ENCODE measurements at places on chromosomes 7 and 10.

DNA sequence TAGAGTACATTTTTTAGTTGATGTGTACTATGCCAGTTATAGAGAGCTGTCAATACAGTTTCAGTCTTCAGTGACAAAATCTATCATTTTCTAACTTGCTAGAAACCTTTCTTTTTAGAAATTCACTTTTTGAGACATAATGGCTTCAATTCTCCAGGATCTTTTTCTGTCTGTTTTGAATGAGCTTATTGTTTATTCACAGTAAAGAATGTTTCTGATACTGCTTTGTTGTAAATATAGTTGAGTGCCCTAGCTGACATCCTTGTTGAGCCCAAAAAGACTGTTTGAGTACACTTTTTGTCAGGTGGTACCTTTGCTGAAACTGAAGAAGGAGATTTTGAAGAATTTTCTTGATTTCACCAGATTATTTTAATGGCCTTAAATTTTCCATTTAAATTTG is 139.9 kb downstream of the PPP1R9A start:
- no peak for DNase-seq

- DNase-seq = no peak
These were observed 19.8 kb upstream of the PLCE1 start for GRCh38 chr10:93973748-93974445.

- no peak for DNase-seq
These were observed 268.0 kb upstream of the KAT6B start for GRCh38 chr10:74558403-74558802.

DNA sequence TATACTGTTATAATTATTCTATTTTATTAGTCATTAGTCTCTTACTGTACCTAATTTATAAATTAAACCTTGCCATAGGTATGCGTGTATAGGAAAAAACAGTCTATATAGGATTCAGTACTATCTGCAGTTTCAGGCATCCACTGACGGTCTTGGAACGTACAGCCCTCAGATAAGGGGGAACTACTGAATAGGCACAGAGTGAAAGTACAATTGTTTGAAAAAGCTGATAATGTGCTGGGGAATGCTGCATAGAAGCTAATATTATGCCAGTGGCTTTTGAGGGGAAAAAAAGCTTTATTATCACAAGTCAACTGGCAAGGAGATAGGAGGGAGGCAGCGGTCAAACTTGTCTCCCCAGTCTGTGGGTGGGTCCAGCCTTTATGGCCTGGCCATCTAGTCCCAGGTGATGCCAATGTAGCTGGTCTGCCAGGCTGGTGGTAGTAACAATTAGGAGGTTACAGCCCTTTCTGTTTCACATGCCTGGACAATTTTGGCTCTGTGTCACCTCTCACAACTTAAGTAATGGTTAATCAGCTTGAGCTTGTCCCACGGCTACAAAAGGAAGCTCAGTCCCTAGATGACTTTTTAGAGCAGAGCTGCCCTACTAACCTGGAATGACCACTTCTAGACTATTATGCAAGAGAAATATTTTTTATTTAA is 8.3 kb upstream of the FMC1 start:
- DNase-seq = no peak

- DNase-seq = no peak
These were observed 176.2 kb upstream of the CSTF2T start for GRCh38 chr10:51875610-51876009.

DNA sequence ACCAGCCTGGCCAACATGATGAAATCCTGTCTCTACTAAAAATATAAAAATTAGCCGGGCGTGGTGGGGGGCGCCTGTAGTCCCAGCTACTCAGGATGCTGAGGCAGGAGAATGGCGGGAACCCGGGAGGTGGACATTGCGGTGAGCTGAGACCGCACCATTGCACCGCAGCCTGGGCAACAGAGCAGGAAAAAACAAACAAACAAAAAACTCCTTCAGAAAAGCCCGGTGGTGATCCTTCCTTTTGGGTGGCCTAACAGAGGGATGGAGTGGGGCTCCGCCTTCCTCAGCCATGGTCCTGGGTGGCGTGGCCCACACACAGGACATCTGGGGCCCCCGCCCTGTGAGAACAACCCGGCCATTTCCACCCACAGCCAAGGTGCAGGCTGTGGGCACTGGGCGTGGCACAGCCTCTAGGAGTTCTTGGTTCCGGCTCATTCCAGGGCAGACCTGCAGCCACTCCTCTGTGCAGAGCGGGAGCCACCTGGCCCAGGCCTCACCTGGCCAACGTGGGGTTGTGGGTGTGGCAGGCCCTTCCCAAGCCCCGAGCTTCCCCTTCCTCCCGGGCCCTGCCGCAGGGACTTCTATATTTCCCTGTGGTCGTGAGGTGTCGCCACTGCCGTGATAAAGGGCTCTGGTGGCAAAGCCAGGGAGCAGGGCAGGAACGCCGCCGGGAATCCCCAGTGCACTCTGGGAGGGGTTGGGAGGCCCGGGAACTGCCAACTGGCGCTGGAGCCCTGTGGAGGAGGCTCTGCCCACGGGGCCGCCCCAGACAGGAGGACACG is 37.6 kb downstream of the GET4 start:
- peak; percentile 33 for DNase-seq

DNA sequence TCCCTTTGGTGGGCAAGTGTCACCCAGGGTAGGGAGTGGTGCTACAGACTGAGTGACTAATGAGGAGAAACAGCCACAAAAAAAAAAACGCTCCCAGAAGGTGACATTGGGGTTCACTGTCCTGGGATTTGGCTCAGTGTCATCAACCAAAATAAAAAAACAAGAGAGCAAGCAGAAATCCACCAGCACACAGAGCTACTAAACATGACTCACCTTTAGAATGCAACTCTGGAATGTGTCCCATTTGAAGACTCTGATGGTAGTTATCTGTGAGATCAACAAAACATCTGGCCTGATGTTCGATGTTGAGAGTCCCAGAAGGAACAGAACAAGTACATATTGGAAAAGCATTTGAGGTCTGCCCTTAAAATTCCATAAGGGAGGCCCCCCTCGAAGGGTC is 200.3 kb upstream of the LYZL2 start:
- DNase-seq = no peak

DNA sequence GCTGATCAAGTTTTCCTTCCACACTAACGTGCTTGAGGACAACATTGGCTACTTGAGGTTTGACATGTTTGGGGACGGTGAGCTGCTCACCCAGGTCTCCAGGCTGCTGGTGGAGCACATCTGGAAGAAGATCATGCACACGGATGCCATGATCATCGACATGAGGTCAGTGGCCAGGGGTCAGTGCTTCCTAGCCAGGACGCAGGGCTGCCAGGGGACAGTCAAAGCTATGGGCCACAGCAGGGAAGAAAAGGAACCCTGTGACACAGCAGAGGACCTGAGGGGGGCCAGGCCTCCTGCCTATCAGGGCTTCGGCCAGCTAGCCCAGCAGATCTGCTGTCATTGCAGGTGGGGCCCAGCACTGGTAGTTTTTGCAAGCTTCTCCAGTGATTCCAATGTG is 5.2 kb downstream of the RBP3 start:
- no peak for DNase-seq

DNA sequence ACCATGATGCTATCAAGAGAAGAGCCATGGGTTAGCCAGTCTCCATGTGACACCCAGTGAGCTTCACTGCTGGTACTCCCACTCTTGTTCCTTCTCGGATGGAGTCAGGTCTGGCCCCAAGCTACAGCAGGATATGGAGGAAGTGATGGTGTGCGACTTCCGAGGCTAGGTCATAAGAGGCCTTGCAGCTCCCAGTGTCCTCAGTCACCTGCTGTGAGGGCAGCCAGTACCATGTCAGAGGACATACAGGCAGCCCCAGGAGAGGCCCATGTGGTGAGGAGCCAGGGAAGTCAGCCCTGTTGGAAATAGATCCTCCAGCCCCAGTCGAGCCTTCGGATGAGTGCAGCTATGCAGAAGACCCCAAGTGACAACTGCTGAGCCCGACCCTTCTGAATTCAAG is 237.0 kb downstream of the EBF3 start:
- DNase-seq = no peak

DNA sequence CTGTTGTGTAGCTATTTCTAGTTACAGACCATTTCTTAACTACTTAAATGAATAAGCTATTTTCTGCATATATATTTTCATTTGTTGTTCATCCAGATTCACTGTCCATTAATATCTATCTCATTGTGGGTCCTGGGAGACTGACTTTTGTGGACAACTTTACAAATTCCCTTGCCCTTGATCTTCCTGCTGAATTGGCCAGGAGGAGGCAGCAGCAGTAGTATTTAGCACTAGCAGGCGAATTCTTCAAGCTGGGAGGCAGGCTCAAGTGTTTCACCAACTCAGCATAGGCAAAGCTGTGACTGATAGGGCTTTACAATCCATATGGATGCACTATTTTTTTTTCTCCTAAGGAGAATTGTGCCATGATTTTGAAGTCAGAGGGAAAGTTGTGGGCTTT is 461.0 kb upstream of the NRG3 start:
- DNase-seq = no peak

DNA sequence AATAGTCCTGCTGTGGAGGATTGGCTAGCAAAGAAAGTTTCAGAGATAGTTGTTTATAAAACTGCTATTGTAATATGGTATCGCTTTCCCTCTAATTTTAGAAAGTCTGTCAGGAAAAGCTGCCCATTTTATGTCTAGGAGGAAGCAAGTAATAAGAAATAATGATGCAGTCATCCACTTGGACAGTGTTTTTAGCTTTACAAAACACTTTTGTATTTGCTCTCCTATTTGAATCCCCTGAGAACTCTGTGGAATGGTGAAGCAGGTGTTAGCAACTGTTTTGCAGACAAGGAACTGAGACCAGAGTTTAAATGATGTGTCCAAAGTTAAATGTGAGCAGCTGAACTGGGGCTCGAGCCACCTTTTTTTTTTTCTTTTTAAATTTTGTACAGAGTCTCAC is 455.8 kb downstream of the XPNPEP1 start:
- no peak for DNase-seq
